ENCODE measurements at places on chromosomes 6 and 20.

DNA sequence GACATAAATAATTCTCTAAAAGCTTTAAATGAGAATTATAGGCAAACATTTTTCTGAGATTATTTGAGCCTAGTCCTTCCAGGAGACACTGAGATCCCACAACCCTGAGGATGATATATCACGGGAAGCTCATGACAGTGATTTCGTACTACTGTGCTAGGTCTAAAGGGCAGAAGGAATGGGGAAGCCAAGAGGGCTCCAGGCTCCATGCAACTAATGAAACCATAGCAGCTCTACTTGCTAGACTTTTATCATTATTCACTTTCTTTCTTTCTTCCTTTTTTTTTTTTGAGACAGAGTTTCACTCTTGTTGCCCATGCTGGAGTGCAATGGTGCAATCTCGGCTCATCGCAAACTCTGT lies 57.3 kb upstream of the SGK1 start:
- DNase-seq = no peak

- no peak for DNase-seq
These were observed 6.3 kb downstream of the RBBP8NL start for GRCh38 chr20:62420846-62421715.

- no peak for DNase-seq
These were observed 1.5 kb upstream of the SLC2A4RG start for GRCh38 chr20:63737945-63738686.

GRCh38 chr20:49400904-49401303 lies 81.6 kb downstream of the KCNB1 start:
- DNase-seq = no peak

DNA sequence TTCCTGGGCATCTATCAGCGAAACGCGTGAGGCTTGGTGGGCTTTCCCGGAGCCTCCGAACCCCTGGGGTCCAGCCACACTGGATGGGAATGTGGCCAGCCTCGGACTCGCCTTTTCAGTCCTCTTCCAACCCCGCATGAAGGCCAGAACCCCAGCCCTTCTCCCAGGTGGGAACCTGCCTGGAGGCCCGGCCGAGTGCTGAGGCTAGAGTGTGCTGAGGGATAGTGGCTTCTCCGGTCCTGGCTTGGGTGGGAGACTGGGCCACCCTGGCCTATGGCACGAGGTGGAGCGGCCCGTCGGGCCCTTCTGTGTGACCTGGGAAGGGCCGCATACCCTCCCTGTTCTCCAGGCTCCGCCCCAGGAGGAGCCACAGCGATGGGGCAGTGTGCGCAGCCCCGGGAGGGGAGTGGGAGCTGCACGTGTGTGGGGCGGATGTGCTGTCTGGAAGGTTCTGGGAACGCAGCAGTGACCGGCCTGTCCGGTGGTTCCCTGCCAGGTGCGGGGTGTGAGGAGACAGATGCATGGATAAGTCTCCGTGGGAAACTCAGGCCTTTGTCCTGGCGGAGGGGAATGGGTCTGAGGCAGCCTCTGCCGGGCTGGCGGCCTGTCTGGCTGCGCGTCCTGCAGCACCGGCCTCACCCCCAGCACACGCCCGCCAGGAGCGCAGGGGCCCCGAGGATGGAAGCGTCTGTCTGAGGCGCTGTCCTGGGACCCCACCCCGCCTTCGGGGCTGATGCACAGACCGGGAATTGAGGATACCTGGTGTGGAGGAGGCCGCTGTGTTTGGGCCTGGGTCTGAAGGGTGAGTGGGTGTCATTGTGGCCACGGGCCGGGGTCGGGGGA lies 1.1 kb upstream of the BHLHE23 start:
- no peak for DNase-seq

DNA sequence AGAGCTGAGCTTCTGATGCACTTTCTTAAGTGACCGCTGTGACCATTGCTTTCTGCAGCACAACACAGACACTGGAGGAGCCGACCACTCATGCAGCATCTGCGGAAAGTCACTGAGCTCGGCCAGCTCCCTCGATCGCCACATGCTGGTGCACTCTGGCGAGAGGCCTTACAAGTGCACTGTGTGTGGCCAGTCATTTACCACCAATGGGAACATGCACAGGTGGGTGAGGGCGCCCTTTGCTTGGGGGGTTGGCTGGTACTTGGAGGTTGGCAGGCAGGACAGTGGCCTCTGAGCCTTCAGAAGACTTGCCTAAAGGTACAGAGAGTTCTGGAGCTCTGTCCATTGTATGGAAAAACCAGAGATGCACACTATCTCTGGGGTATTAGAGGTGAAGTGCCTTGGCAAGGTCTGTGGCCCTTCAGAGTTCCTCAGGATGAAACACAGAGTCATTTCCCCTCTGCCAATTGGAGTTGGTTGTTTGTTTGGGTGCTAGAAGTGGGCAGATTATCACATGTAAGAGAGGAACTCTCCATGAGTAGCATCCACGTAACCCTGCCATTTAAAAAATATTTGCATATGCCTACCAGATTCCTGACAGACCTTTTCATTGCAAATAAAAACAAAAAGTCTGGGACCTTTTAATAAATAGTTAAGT lies 81.5 kb downstream of the RREB1 start:
- no peak for DNase-seq

GRCh38 chr20:57814529-57814928 lies 104.7 kb upstream of the PMEPA1 start:
- no peak for DNase-seq

DNA sequence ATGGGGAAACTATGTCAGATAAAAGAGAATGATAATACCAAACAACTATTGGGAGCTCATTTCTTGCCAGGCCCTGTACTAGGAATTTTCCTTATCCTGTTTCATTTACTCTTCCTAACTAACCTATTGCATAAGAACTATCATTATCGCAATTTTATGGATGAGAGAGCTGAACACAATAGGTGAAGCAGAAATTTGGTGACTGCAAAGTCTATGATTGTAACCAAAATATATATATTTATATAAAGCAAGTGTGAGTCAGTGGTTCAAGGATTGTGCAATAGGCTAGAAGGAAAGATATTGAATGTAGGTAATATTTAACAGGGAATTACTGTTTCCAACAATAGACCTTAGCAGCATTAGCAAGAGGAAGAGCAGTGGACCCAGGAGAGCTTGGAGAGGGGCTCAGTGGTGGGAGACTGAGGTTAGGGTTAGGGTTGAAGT lies 181.1 kb upstream of the TENT5A start:
- no peak for DNase-seq

GRCh38 chr6:18276610-18277236 lies 12.4 kb upstream of the DEK start:
- no peak for DNase-seq

- no peak for DNase-seq
These were observed 166.3 kb upstream of the EEF1E1 start for GRCh38 chr6:8268606-8269005.

GRCh38 chr6:144232176-144232831 lies 52.8 kb upstream of the UTRN start:
- DNase-seq = no peak

DNA sequence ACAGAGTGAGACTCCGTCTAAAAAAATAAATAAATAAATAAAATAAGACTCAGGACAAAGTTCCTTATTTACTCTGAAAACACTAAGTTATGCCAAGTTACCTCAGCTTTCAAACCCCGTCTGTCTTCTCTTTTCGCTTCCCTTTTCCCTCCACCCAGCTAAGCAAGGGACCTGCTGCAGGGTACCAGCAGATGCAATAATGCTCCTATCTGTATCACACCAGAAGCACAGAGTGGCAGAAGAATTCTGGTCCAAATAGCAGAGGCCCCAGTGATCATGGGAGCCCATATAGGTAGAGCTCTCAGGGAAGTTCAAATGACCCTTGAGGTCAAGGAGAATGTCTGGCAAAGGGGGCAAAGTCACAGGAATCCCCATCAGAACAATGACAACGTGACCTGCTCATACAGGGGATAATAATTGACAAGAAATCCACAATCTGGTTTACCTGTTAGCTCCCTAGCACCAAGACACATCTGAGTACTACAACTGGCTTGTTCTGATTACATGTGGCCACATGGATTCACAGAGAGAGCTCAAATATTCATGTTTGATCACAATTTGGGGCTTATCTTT lies 8.7 kb downstream of the GCM1 start:
- no peak for DNase-seq

GRCh38 chr6:53770780-53771249 lies 24.0 kb upstream of the LRRC1 start:
- no peak for DNase-seq

DNA sequence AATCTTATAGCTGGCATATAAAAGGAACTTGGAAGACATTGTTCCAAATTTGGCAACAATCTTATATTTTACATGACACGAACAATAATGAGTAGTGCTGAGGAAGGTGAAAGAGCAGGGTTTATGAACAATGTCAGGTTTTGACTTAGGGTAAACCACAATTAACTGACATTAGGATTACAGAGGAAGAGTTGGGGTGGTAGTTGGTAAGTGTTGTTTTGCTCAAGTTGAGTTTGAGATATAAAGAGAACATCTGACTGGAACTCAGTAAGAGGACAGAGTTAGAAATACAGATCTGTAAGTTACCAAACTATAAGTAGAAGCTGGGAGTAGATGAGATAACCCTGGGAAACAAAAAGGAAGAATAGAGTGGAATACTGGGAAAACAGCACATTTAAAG lies 15.1 kb downstream of the RTN4IP1 start:
- DNase-seq = no peak

Measured in KBM-7 (cell line).